PC-9 (cell line): ENCODE measurements at places on chromosomes 13 and 19.

DNA sequence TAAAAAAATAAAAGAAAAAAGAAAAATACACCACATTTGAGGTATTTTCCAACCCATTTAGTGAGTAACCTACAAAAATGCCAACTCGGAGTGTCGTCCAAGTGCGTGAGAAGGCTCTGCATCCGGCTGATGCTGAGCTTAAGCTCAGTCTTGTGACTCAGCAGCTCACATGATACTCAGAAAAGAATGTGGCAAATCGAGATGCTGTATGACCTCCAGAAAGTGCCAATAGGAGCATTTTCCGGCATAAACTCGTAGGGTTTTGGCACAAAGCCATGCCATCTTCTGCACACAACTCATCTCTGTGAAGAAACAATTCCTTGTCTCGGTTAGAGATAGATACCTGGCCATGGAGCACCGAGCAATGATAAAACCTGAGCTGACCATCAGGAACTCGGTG is 58.5 kb downstream of the TRPM4 start:
- no peaks in the 10 kb centered on the region for H3K27me3 ChIP-seq
- peaks cover 27% of the 10 kb centered on the region for H3K4me1 ChIP-seq
- H3K4me3 ChIP-seq = no peak overlapping the region
- H3K36me3 ChIP-seq = no peaks in the 10 kb centered on the region

GRCh38 chr13:48112896-48113755 is 18.2 kb upstream of the MED4 start:
- no peak for DNase-seq
- no peaks in the 10 kb centered on the region for H3K27me3 ChIP-seq
- no peak overlapping the region for H3K4me3 ChIP-seq
- H3K4me1 ChIP-seq = no peaks in the 10 kb centered on the region

DNA sequence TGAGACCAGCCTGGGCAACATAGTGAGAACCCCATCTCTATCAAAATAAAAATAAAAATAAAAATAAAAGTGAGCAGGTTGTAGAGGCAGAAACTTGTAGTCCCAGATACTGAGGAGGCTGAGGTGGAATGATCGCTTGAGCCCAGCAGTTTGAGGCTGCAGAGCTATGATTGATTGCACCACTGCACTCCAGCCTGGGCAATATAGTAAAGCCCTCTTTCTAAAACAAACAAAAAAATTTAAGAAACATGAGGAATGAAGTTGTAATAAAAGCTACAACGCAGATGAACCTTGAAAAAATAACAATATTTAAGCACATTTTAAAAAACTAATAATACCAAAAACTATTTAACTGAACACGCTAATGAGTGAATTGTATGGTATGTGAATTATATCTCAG is 919.3 kb downstream of the UQCRFS1 start:
- no peak overlapping the region for H3K27ac ChIP-seq
- DNase-seq = no peak
- 0 out of 2 replicates have a peak, but pooled peaks cover 6% of the 10 kb centered on the region for H3K27me3 ChIP-seq
- no peaks in the 10 kb centered on the region for H3K36me3 ChIP-seq
- H3K4me1 ChIP-seq = no peaks in the 10 kb centered on the region
- no peak overlapping the region for H3K4me3 ChIP-seq

DNA sequence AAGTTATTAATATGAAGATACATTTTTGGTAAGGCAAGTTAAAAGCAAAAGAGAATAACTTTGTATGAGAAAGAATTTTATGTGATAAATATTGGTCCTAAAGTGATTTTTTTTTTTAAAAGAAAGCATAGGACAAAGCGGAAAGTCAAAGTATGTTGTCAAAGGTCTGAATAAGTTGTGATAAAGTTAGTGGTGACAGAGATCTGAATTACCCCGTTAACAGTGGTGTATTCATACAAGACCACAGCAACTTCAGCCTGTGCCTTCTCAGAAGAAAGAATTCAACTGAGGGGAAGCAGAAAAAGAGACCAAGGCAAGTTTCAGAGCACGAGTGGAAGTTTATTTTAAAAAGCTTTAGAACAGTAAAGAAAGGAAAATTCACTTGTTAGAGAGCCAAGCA is 19.0 kb upstream of the ZNF566 start:
- no peaks in the 10 kb centered on the region for H3K36me3 ChIP-seq
- H3K27ac ChIP-seq = no peak overlapping the region
- H3K4me3 ChIP-seq = no peak overlapping the region
- DNase-seq = no peak

DNA sequence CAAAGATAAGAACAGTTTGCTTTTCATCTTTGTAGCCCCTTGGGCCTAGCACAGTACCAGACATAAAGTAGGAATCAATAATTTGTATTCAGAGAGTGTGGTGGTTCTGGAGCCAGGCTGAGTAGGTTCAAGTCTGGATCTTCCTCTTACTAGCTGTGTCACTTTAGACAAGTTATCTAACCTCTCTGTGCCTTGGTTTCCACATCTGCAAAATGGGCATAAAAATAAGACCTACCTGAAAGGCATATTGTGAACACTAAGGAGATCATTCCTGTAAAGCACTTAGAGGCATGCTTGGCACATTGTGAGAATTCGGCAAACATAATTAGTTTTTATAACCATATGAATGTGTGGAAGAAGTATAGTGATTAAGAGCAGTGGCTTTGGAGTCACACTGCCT is 95.8 kb downstream of the MBNL2 start:
- H3K27me3 ChIP-seq = no peaks in the 10 kb centered on the region
- no peaks in the 10 kb centered on the region for H3K4me1 ChIP-seq
- DNase-seq = no peak
- no peak overlapping the region for H3K27ac ChIP-seq
- H3K36me3 ChIP-seq = peaks cover 25% of the 10 kb centered on the region; the same call in 1 of the 2 replicates

DNA sequence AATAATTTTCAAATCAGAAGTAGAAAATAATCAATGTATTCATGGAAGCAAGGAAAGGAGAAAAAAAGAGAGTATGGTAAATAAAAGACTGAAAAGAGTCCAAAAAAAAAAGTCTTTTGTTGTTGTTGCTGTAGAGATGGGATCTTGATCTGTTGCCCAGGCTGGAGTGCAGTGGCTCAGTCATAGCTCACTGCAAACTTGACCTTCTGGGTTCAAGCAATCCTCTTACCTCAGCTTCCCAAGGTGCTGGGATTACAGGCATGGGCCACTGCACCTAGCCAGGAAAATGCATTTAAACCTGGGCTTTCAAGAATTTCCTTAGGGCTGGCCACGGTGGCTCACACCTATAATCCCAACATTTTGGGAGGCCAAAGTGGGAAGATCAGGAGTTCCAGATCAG is 7.0 kb upstream of the MAP3K10 start:
- H3K4me1 ChIP-seq = no peaks in the 10 kb centered on the region
- H3K27ac ChIP-seq = no peak overlapping the region
- no peaks in the 10 kb centered on the region for H3K27me3 ChIP-seq
